ENCODE measurements at places on chromosomes 6 and 20. TPM values are rescaled to one million over a fixed set of nuclear protein-coding genes. Genes with fewer than 3 reads are reported as not detected.

DNA sequence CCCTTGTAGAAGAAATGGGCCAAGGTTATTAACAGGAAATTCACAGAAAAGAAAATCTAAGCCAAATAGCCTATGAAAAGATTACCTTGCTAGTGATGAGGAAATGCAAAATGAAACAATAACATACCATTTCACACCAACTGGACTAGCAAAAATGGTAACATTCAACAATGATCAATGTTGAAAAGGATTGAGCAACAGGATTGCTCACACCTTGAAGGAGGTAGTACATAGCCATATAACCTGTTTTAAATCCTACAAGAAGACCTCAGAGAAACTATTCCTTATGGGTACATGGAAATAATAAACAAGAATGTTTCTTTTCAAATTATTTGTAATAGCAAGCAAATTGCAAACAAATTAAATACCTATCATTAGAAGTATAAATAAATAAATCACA lies 107.4 kb downstream of the BFSP1 start:
- no peak for DNase-seq

- no peak for DNase-seq
These were observed 105.6 kb downstream of the TNFRSF21 start for GRCh38 chr6:47203938-47204611.

GRCh38 chr6:139402876-139403386 lies 28.5 kb upstream of the CITED2 start:
- no peak for DNase-seq

DNA sequence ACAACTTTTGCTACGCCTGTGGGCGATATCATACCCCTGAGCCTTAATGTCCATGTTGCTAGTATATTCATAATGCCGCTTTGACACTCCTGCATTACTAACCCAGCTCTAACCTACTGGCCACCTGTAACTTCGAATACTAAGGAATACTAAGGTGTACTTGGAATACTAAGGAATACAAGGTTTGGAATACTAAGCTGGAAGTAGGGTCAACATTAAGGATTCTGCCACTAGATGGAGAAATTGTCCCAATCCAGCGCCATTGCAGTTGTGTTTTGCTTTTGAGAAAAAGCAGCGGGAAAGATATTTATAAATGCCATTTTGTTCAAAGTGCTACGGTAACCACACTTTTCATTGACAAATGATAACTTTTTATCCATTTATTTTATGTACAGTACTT lies 10.7 kb downstream of the TBXT start:
- no peak for DNase-seq

DNA sequence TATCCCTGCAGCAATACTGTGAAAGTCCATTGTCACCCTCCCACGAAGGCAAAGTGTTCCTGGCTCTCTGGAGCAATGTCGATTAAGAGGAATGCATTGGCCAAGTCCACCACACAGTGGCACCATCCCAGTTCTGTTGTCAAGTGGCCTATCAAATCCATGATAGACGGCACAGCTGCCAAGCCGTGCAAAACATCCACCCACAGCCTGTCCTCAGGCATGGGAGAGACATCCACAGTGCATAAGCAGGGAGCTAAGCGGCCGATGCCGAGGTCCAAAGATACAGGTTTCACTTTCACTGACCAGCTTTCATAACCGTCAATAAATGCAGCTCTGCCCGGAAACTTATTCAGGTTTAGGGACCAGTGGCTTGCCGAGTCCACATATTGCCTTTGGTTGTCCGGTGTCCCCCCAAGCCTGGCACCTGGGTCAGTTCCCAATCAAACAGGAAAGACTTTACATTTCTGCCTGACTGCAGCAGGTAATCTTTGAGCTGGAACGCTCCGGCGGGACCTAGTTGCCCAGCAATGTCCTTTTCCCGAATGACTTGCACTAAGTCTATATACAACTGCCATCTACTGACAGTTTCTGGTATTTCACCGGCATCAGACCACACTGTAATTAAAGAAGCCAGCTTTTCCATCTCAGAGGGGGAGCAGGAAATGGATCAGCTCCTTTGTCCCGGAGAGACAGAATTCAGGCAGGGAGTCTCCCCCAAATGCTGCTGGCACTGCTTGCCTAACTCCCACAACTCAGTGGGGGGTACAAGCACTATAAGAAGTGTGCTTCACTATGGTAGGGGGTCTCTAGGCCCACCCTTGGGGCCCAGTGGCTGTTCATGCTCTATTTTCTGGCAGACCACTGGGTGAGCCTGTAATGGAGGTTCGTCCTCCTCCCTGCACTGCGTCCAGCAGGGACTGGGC lies 6.3 kb downstream of the ZKSCAN3 start:
- no peak for DNase-seq

DNA sequence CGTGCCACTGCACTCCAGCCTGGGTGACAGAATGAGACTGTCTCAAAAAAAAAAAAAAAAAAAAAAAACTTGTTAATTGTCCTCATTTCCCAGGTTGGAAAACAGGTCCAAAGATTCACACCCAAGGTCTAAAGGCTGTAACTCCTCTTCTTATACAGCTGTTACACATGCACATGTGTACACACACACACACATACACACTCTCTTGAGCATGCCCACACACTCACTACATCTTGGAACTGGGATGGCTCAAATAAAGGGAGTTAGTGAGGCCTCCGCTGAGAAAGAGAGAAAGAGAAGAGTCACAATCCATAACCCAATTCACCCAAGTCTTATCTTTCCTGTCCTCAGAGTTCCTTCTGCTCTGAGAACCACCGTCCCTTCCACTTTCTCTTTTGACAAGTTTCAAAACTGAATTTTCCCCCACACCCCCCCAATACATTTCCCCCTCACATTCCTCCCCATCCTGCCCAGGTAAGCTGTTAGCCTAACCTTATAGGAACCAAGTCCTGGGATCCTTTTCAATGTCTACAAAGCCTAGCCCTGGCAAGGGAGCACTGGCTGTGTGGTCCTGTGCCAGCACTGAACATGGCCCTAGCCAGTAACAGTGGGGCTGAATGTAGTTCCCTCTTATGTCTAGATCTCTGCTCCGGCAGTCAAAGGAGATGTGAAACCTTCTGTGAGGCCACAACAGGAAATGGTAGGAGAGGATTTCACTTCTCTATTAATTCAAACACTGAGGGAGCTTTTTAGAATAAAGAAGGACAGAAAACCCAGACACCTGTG lies 3.2 kb upstream of the HLA-DMB start:
- peak; percentile 59 for DNase-seq

GRCh38 chr6:71015392-71015791 lies 58.5 kb upstream of the B3GAT2 start:
- DNase-seq: no peak

ANKEF1 gene
- total RNA-seq: 1.0 TPM

LBP gene
- total RNA-seq: 0.44 TPM

Data from upper lobe of left lung (tissue), 6 donors.